Activated T-cell treated with anti-CD3 and anti-CD28 coated beads for 24 hours (primary cell): ENCODE measurements at places on chromosomes 13 and 19.

- DNase-seq: no peak
Observed at GRCh38 chr13:77580748-77581147, 45.2 kb downstream of the SCEL start.

DNA sequence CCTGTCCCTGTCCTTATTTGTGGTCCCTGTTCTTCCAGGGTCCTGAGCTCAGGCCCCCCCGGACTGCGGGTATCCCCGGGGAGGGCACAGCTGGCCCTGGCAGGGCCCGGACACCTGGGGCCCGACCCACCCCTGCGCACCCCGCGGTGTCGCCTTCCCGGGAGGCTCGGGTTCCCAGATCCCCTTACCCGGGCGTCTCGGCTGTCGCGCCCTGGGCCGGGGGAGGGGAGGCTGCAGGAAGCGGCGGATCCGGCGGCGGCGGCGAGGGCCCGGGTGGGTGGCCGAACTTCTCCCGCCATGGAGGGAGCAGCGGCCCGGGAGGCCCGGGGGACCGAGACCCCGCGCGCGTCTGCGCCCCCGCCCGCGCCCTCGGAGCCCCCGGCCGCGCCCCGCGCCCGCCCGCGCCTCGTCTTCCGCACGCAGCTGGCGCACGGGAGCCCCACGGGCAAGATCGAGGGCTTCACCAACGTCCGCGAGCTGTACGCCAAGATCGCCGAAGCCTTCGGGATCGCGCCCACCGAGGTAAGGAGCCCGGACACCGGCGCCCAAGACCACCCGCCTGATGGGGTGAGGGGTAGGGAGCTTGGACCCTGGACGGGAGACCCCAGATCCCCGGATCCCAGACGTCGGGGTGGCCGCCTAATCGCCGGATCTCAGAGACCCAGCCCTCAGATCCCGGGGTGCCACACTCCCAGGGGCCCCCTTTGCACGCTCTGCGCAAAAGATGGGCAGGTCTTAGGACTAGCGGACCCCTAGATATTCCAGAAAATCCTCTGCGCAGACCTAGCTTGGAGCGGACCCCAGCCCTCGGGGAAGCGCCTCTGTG is at the start of gene GIPC3:
Gene GIPC3, plus strand, starts transcription at position 178 of the 826 bp plus-strand sequence. Its CDS starts 120 bp downstream, at position 298.
- DNase-seq: no peak

DNA sequence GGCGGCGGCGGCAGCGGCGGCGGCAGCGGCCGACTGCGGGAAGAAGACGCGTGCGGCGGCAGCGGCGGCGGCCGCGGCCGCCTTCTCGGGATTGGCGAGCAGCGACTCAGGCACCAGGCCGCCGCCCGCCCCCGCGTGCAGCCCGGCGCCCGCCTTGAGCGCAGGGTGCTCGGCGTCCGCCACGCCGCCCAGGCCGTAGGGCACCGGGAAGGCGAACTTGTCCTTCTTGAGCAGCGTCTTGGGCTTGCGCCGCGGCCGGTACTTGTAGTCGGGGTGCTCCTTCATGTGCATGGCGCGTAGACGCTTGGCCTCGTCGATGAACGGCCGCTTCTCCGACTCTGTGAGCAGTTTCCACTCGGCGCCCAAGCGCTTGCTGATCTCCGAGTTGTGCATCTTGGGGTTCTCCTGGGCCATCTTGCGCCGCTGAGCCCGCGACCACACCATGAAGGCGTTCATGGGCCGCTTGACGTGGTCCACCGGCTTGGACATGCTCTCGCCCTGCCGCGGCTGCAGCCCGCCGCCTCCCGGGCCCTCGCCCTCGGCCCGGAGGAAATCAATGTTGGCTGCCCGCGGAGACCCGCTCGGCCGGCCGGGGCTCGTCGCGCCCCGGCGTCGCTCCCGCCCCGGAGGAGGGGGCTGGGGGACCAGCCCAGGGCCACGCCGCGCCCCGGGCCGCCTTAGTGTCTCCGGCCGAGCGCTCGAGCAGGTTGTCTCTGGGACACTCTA is 621 bp downstream of the SOX21 start:
- DNase-seq: no peak

GRCh38 chr19:43651758-43652545 is 12.3 kb upstream of the CADM4 start:
- peak; percentile 14 for DNase-seq

GRCh38 chr13:30865123-30866049 is 40.7 kb upstream of the MEDAG start:
- DNase-seq: peak; percentile 26

DNA sequence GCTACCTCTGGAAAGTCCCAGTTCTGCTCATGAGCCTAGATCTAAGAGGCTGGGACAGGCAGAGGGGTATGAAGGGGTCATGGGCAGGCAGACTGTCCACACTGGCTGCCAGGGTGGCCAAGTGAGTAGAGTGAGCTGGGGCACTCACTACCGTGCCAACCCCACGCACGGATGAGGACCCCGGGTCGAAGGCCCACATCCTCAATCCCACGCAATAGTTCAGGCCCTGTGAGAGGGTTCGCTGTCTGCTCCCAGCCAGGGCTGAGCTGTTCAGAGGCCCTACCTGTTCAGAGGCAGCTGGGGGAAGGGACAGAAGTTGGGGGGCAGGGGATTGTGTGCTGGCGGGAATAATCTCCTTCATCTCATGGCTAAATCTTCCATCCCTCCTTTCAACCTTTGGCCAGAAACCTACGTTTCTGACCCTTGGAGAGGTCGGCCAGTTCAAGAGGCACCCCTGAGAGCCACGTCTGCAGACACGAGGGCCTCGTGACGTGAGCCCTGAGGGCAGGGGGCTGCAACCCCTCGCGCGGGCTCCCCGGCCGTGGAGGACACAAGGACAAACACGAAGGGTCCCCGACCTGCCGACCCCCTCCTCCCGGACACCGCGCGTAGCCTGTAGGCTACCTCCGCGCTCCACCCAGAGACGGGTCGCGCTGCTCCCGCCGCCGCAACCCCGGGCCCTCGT is 1.0 kb upstream of the RPS5 start:
- peak; percentile 38 for DNase-seq

GRCh38 chr13:102798581-102799425 is at the start of the genes BIVM and POGLUT2:
Gene BIVM, plus strand, starts transcription at chr13:102799119. Its CDS starts 8,149 bp downstream, at chr13:102807268.
Gene POGLUT2, minus strand, starts transcription at chr13:102798976. Its CDS starts 306 bp downstream, at chr13:102798670.
- DNase-seq: peak; percentile 79

GRCh38 chr19:35559781-35560180 is 3.7 kb downstream of the ATP4A start:
- DNase-seq: no peak

DNA sequence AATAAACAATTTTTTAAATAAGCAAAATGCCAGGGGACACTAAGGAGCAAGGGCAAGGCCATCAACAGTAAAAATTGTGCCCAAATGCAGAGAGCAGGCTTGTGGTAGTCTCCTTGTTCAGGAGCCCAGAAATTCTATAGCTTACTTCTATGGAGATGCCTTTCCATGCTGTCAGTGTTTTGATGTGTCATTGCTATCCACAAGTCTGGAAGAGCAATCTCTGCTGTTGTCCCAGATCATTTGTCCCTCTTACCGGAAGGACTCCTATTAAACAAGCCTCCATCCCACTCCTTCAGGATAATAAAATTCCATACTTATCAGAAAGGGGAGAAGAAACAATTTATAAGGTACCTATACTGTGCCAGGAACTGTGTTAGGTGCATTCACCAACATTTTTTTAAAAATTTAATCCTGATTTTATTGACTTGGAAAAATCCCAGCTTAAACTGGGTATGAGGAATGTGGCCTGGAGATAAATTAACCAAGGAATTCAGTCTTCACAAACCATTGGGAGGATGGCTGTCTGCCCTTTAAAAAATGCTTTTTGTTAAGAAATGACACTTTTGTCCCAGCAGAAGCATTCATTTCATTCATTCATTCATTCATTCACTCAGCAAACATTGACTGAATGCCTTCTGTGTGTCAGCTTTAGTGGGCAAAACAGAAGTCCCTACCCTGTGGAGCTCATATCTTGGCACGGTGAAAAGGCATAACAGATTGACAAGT is 26.8 kb upstream of the CYSLTR2 start:
- no peak for DNase-seq

GRCh38 chr13:64725492-64725891 is 2504.6 kb downstream of the PCDH9 start:
- no peak for DNase-seq

GRCh38 chr19:40191836-40192646 is 815 bp downstream of the MAP3K10 start:
- DNase-seq: no peak

- DNase-seq: no peak
Observed at GRCh38 chr13:110700641-110701040, 5.3 kb downstream of the CARS2 start.

GRCh38 chr19:33731881-33732280 is 64.8 kb upstream of the KCTD15 start:
- no peak for DNase-seq
